Naive thymus-derived CD4-positive, alpha-beta T cell (primary cell): ENCODE measurements at places on chromosomes 2 and 18.

DNA sequence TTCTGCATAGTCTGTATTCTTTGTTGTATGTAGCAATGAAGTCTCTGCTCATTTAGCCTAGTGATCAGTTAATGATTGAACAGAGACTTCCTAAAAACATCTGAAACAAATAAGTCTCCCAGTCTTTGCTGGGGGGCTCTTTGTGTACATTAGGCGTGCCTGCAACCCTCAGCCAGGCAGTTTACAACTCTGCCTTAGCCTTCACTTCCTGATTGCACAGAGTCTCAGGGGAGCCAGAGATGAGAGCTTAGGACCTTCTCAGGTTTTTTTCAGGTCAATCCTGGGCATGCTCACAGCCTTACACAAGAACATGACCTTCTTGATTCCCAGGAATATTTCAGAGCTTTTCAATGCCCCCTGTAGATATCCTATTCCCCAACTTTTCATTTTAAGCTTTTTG lies 44.0 kb upstream of the BIN1 start:
- DNase-seq, result no peak

DNA sequence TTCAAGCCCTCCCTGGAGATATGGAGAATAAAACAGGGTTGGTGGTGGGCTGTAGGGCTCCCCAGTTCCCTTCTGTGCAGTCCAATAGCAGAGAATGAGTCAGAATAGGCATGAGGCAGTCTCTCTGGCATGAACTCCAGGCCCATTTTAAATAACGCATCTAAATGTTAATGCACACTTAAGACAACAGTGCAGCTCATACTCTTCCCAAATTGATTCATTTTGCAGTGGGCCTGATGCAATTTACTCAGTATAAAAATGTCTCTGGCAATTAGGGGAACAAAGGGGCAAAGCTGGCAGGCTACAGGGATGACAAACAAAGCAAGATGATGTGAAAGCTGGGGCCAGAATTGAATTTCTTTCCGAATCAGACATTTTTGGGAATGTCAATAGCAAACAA lies 402.8 kb downstream of the CLIP4 start:
- no peak for DNase-seq

GRCh38 chr18:77046994-77047393 lies 85.6 kb downstream of the MBP start:
- no peak for DNase-seq

DNA sequence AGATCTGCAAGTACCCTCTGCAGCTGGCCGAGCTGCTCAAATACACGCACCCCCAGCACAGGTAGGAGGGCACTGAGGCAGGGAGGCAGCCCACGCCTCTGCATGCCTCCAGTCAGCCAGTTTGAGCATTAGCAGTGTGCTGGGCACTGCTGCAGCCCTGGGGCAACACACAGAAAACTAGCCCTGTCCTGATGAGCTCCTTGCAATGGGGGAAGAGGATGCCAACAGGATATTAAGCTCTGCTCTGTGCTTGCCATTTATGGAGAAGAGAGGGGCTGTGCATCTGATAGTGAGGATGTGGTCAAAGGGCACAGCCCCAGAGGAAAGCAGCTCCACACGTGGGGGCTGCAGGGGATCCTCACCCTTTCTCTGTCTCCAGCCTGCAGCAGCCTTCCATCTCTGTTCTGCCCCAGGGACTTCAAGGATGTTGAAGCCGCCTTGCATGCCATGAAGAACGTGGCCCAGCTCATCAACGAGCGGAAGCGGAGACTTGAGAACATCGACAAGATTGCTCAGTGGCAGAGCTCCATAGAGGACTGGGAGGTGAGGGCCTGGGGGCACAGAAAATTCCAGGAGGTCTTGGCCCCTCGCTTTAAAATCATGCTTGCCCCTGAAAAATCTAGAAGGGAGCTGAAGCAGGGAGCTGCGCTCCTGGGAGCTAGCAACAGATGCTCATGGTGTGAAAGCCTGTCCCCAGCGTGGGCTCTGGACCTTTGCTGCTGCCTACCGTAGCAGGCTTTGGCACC lies 51.7 kb downstream of the FAM168B start:
- no peak for DNase-seq

GRCh38 chr2:132607426-132608090 lies 62.4 kb downstream of the LYPD1 start:
- DNase-seq, result no peak

GRCh38 chr2:237333748-237334147 lies 80.2 kb downstream of the COL6A3 start:
- no peak for DNase-seq

GRCh38 chr2:192053921-192054320 lies 140.8 kb downstream of the TMEFF2 start:
- DNase-seq, result no peak

DNA sequence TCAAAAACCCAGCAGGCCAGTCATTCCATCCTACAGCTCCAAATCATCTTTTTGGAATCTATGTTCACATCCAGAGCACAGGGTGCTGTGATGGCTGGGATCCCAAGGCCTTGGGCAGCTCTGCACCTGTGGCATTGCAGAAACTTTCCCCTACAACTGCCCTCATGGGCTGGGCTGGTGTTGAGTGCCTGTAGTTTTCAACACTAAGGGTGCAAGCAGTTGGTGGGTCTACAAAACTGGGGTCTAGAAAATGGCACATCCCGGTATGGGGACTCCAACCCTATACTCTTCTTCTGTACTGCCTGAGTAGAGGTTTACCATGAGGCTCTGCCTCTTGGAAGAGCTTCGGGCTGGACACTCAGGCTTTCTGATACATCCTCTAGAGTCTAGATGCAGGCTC lies 95.2 kb upstream of the TEKT4 start:
- no peak for DNase-seq
